Fibroblast of pulmonary artery (primary cell): ENCODE measurements at places on chromosomes 16 and 17.

- no peak for DNase-seq
Observed at GRCh38 chr16:84663433-84664101, 15.3 kb downstream of the KLHL36 start.

DNA sequence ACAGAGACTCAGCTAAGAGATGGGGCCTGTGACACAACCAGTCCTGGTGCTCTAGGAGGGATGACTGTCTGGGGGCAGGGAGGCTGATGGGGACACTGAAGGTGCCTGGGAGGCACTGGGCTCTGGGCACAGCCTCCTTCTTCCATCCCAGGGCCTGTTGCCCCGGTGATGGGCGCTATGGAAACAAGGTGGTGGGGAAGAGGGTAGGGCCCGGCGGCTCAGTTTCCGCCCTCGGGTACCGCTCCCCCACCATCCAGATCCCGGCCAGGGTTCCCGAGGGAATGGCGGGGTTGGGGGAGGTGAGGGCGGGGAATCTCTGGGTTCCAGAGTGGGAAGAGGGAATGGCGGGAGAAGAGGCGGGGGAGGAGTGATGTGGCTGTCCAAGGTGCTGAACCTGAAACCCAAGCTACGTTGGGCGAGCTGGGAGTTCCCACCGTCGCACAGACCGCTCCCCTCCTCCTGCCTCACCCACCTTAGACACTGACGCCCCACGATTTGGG lies 981 bp downstream of the KCNH4 start:
- DNase-seq, result peak; percentile 51

- no peak for DNase-seq
Observed at GRCh38 chr16:85449885-85450245, 163.3 kb upstream of the GSE1 start.

- DNase-seq, result no peak
Observed at GRCh38 chr17:57154921-57155320, 69.9 kb downstream of the AKAP1 start.

DNA sequence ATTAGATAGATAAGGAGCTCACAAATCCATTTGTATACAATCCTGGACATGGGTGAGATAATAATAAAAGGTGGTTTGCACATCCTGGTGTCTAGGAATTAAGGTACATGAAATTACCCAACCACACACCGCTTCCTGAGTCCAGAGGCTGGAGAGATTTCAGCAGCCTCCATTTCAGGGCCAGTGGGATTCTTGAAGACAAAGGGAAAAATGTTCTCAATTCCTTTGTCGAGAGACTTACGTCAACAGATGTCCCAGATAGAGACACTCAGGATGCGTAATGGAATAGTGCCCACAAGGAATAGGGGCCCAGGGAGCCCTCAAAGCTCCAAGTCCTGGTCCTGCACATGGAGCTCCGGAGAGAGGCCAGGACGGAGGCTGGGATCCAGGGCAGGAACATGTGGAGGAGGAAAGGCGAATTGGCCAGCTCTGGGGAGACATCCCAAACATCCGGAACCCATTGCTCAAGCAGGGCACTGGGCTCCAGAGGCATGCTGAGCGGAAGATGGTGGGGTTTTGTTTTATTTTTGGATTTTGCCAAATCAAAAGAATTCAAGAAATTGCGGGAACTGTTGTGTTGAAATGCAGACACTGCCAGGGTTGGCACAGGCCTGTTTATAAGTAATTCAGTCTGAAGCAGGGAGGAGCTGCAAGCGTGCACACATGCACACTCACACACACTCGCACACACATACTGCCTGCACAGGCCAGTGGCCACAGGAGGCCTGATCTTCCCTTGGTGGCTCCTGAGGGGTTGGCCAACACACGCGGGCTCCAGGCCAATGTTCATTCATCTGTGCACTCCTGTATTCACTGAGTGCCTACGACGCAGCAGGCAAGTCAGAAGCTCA lies 97.2 kb downstream of the NOG start:
- no peak for DNase-seq

DNA sequence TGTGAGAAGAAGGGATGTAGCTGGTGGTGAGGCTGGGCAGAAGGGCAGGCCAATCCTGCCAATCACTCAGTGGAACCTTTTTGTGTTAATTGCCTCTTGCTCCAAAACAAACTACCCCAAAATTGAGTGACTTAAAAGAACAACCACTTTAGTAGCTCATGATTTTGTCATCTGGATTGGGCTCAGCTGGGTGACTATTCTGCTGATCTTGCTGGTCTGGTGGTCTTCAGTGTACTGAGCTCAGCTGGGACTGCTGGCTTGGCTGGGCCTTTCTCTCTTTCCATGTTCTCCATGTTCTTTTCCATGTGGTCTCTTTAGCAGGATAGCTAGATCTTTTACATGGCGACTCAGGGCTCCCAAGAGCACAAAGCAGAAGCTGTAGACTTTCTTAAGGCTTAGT lies 37.7 kb upstream of the SDK2 start:
- DNase-seq, result no peak

- DNase-seq, result no peak
Observed at GRCh38 chr16:58458606-58459343, 41.2 kb upstream of the NDRG4 start.

DNA sequence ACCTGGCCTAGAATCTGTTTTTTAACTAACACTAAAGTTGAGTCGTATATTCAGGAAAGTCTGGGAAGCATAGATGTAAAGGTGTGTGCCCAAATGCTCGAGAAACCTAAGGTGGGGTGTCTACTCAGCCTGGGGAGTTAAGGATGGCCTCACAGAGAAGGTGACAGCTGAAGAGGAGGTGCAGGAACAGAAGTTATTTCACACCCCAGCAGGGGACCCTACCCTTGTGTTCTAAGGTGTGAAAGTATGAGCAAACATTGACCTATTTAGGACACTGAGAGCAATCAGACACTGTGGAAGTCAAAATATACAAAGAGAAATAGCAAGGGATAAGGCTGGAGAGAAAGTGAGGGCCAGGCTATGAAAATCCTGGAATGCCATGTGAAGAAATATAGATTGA lies 49.0 kb upstream of the DHX40 start:
- DNase-seq, result no peak

DNA sequence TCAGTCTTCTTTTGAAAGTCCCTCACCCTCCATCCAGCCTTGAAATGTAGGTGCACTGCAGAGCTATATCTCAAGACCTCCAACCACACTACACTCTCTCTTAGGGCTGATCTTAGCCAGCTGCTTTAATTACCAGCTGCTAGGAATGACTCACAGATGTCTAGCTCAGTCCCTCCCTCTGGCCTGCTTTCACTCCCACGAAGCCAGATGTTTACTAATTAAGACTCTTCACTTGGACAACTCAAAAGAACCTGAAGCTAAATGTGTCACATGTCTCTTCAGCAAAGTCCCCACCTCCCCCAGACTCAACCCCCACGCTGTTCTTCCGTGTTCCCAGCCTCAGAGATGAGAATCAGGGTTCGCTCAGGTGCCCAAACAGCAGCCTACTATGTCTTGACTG lies 2.6 kb downstream of the GTF3C1 start:
- DNase-seq, result peak; percentile 71

- no peak for DNase-seq
Observed at GRCh38 chr17:82974136-82974952, 105.1 kb upstream of the METRNL start.

DNA sequence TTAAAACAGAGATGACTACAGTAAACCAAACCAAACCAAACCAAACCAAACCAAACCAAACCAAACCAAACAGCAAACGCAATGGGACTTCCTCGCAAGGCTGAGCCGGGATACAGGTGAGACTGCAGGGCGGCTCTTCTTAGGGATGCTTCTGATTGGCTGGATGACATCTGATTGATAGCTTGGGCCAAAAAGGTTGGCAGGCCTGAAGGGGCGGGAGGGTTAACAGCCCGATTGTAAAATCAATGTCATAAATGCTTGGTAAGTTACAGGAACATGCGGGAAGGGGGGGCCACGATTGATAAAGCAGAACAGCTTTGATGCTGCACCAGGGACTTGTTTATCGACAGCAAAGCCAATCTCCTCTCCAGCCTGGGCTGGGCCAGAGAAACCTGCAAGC lies 86.1 kb downstream of the ZFHX3 start:
- no peak for DNase-seq

DNA sequence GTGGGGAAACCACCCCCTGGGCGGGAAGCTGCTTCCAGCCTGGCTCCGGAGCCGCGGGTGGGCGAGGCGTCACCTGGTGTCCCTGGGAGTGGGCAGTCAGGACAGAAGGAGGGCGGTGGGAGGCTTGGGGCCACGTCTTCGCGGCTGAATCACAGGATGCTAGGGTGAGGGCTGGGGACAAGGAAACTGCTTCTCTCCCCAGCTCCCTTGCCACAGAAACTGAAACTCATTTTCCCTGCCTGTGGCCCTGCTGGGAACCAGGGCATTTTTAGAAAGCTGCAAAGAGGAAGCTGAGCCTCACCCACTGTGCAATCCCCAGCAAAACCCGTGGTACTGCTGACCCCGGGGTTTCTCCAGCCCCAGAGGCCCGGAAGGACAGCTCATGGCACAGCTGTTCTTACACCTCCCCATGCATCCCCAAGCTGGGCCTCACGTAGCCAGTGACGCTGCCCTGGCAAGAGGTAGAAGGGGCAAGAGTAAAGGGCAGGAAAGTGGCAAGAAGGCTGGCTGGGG lies 8.2 kb downstream of the RHBDF2 start:
- DNase-seq, result peak; percentile 87

DNA sequence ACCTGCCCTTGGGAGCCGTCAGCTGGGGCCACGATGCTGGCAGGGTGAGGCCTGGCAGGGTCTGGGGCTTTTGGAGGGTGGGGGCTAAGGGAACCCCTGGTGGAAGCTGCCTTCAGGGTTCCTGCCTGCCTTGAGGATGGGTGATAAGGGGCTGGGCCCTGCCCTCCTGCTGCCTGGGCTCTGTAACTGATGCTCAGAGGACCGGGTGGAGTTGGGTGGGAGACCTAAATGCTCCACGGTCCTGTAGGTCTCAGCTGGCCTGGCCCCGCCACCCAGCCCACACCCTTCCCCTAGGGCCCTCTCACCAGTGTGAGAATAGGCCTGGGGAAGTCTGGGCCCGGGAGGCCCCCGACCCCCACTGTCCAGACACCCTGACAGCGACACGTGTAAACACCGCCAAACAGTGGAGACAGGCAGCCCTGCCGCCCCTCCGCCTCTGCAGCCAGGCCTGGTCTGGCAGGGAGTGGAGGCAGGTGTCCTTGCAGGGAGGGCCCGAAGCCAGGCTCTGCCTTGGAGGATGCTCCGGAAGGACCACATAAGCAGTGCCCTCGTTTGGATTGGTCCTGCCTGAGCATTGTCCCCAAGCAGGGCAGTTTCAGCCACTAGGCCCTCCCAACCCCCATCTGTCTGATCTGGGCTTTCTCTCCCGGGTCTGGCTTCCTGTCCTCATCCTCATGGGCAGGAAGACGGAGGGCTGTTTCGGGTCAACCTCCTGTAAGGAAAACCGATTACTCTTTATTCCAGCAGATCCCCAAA lies 6.5 kb upstream of the BAHCC1 start:
- no peak for DNase-seq

- no peak for DNase-seq
Observed at GRCh38 chr17:8147805-8148404, 4.3 kb downstream of the PER1 start.

- DNase-seq, result no peak
Observed at GRCh38 chr17:51995797-51996403, 162.6 kb downstream of the CA10 start.

GRCh38 chr17:1067282-1067956 lies 70.5 kb downstream of the TIMM22 start:
- DNase-seq, result no peak

GRCh38 chr17:31583772-31584356 lies 192.4 kb downstream of the RAB11FIP4 start:
- no peak for DNase-seq

DNA sequence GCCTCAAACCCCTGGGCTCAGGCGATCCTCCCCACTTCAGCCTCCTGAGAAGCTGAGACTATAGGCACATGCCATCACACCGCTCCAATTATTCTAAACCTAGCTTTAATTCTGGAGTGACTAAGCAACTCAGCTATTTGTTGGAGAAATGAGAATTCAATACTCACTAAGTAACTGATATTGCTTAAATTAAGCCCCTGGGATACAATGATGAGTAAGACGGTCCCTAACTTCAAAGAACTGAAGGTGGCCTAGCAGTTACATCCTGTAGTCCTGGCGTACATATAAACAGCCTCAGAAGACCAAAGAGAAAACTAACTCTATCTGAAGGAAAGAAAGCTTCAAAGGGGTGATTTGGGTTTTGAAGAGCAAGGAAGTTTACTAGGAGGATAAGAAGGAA lies 25.0 kb downstream of the XPO6 start:
- no peak for DNase-seq

DNA sequence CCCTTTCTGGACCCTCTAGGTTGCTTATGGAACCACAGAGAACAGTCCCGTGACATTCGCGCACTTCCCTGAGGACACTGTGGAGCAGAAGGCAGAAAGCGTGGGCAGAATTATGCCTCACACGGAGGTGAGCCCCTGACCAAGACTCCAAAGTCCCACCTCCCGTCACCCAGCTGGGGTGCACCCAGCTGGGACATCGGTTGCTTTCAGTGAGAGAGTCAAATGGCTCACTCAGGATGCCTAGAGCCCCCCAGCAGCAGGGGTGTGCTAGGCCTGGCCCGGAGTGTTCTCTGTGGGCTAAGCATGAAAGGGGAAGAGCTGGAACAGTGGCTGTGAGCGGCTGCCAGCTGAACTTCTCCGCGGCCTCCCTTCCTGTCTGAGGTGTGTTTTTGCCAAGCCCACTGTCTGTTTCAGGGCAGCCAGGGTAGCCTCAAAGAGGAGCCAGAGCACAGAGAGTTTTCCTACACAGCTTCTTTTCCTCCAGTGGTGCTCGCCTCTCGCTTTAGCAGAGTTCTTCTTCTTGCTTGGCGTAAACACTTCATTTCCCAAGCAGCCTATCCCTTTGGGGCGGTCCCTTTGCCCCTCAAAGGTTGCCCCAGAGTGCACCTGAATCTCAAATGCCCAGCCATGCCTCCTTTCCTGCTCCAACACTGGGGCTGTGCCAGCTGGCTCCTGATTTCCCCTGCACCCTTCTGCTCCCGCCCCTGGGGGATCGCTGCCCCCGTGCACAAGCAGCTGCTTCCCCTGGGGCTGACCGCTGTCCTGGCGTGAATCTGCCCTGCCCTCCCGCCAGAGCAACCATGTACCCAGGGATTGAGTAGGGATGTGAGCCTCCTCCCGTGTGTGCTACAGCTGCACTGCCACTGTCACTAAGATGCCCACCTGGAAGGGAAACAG lies 2.6 kb upstream of the CHAD start:
- DNase-seq, result no peak

GRCh38 chr16:89670496-89671431 lies 13.1 kb downstream of the SPATA33 start:
- peak; percentile 41 for DNase-seq

DNA sequence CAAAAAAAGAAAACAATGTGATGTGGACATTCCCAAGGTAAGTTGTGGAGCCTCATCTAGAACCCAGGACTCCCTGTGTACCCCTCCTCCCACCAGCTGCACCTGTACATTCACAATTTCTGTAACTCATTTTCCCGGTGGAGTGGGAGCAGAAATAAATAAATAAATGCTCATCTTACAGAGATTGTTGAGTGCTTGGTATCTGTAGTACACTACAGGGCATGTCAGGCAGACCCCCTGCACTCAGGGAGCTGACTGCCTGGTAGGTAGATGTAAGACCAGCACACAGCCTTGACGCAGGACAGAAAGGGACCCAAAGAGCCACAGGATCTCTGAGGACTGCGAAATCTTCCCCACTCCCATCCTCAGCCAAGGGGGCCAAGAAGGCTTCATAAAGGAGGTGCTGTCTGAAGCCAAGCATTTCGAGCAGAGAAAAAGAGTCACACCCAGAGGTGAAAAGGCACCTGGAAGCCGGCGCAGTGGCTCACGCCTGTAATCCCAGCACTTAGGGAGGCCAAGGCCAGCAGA lies 6.5 kb downstream of the EIF1 start:
- DNase-seq, result no peak

GRCh38 chr17:20141198-20141972 lies 132.2 kb downstream of the SPECC1 start:
- peak; percentile 6 for DNase-seq

GRCh38 chr16:86364653-86365380 lies 145.5 kb upstream of the FOXF1 start:
- DNase-seq, result no peak
